Stimulated activated naive CD4-positive, alpha-beta T cell (primary cell): ENCODE measurements at places on chromosomes 5 and 9.

- no peak for DNase-seq
Measured at GRCh38 chr5:151038801-151039238, 18.4 kb downstream of the GPX3 start.

DNA sequence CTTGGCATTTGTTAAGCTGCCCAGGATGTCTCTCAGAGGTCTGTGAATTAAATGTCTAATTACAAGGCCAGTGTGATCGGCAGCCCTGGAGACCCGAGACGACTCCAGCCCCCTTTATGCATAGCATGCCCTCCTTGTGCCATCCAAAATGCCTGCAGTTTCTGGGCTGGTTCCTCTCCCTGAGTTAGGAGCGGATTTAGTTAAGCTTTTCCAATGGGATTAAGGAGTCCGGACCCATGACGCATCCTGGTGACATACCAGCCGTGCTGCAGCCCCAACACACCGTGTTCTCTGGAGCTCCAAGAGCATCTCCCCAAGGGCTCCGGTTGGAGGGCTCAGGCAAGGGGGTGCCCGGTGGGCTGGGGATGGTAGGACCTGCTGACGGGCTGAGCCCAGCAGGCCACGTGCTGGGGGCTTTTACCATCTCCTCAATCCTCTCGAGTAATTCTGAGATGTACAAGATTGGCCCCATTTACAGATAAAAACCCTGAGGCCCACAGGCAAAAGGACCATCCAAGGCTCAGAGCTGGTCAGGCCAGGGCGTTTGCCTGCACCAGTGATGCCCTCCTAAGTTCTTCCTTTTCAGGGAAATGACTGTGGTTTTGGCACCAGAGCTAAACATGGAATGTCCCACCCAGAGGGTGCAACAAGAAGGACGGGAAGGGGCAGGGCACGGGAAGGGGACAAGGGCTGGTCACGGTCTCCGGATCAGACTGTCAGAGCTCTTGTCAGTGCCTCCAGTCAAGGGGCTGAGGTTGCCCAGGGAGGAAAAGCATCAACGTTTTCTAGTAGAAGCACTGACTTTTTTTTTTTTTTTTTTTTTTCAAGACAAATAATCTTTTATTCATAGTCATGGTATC lies 82.6 kb upstream of the PHYKPL start:
- no peak for DNase-seq

GRCh38 chr5:57179262-57180200 lies 5.7 kb downstream of the GPBP1 start:
- no peak for DNase-seq

DNA sequence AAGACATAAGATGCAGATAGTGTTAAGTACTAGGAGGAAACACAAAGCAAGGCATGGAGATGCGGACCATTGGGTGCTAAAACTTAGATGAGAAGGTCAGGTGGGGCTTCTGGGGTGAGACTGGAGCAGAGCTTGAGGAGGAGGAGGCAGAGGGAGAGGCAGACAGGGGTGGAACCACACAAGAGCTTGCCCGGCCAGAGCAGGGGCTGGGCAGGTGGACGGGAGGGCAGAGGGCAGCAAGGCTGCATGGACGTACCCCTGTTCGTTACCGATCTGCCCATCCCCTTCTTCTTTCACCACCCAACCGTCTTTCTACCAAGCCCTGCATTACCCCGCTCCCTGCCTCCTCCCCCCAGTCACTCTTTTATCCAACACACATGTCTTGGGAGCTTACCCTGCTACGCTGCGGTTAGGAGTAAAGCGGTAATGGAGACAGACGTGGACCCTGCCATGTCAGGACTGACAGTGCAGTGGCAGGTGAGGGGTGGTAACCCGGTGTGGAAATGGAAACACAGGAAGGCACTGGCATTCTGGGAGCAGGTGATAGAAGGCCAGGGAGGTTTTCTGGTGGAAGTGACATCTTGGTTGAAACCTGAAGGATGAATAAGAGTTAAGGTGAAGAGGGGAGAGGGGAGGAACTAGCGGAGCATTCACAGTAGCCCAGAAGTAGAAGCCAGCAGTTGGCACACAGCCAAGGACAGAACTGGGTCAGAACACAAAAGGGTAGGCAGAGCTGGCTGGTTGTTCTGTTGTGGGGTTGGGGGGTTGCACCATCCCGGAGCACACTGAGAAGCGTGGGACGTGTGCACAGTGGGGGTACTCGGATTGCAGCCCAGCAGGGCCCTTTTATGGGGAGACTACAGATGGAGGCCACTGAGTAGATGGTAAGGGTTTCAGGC lies 167.2 kb downstream of the CACNA1B start:
- DNase-seq = no peak

GRCh38 chr9:109910671-109911518 lies 130.9 kb downstream of the PALM2AKAP2 start:
- DNase-seq = no peak

- DNase-seq = no peak
Measured at GRCh38 chr9:130020618-130021017, 22.4 kb downstream of the FNBP1 start.

DNA sequence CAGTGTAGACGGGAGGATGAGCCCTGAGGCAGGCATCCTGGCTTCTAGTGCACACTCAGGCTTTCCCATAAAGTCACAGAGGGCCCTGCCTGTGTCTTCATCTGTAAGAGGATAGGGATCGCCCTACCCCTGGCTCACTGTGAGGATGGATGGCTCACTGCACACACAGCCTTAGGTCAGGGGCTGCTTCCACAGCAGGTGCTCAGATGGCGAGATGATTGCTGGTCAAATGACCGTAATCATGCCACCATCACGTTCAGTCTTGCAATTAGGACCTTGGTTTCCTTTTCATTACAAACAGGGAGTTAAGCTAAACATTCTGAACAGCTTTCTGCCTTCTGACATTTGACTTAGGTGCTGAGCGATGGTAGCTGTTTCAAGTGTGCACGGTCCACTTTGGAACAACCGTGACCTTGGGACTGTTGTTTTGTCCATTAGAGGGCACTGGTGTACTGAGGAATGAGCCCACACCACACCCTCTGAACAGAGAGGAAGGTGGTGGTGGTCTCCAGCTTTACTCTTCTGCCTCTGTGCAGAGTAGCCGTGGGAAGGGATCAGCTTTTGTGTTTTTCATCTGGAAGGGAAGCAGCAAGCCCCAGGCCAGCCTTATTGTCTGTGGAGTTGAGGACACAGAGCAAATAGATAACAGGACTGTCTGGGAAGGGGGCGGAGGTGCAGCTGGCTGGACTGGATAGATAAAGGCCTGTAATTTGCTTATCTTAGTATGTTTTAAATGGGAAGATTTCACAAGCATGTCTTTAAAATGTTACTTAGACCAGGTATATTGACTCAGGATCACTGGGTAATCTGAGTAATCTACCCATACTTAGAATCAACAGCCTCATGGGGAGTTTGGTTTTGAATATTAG lies 183.1 kb downstream of the TRIO start:
- DNase-seq = no peak

DNA sequence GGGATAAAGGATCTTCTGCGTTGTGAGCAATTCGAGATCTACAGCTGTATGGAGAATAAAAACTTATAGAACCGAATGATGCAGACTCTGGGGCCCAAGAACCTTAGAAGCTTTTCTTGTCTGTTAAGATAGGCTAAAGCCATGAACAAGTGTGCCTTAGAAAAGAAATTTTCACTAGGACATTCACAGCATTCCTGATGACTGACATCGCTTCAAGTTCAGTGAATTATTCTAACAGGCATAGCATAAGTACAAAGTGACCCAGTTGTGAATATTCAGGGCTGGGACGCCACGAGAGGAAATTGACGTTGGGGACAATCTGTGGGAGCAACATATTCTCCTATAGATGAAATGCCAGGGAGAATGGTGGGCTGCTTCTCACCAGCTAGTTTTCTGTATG lies 32.0 kb upstream of the PANK3 start:
- DNase-seq = no peak

GRCh38 chr5:60147791-60148190 lies 254.3 kb upstream of the PDE4D start:
- DNase-seq = no peak

DNA sequence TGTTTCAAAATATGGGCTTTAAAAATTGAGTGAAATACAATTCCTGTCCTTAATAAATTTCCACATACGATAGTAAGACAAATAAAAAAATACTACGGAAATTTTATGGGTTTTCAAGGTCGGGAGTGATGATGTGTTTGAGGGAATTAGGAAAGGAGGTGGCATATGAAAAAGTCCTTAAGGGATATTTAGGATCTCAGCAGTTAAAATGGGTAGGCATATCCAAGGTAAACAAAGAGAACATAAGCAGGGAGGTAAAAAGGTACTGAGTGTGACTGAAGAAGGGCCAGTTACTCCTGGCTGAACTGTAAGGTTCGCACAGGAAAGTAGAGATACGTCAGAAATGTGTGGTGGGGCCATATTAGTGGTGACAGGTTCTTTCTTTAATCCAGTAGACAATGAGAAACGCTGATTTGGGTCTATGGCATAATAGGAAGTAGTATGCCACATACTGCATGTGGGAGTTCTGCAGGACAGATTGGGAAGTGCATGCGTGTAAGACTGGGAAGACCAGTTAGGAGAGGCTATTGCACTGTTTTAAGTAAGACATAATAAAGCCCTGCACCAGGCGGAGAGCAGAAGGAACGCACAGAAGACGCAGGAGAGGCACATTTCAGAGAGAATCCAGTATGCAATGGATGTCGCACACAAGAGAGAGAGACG lies 937 bp upstream of the HMGCR start:
- DNase-seq = no peak

- no peak for DNase-seq
Measured at GRCh38 chr9:100284247-100284646, 68.5 kb downstream of the TEX10 start.

- DNase-seq = no peak
Measured at GRCh38 chr5:55925181-55925580, 69.6 kb downstream of the IL6ST start.

- DNase-seq = no peak
Measured at GRCh38 chr9:92660266-92660665, 9.7 kb downstream of the IPPK start.

GRCh38 chr9:86069206-86069869 lies 30.0 kb downstream of the GOLM1 start:
- DNase-seq = no peak

- no peak for DNase-seq
Measured at GRCh38 chr5:170716396-170716795, 67.1 kb upstream of the GABRP start.

GRCh38 chr5:50463047-50463446 lies 22.0 kb upstream of the EMB start:
- DNase-seq = no peak

GRCh38 chr5:9498541-9499497 lies 47.1 kb downstream of the SEMA5A start:
- no peak for DNase-seq

- no peak for DNase-seq
Measured at GRCh38 chr9:121926351-121926801, 166.7 kb downstream of the TTLL11 start.

DNA sequence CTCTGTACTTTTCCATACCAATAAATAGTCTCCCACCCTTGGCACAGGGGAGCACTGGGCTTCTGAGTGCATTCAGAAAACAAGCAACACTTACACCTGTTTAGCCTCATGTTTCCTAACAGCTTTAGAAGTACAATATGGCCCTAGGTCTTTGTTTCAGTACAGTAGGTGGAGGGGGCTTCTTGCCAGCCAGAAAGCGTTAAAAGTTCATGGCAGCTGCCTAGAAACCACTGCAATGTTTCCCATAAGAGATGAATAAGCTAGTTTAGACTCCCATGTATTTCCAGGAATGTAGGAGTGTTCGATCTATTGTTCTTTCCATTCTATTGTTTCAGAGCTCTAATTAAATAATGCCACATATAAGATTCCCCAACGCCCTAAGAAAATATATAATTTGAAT lies 444.8 kb downstream of the ARHGEF28 start:
- DNase-seq = no peak

- no peak for DNase-seq
Measured at GRCh38 chr9:20333991-20334390, 288.3 kb downstream of the MLLT3 start.

DNA sequence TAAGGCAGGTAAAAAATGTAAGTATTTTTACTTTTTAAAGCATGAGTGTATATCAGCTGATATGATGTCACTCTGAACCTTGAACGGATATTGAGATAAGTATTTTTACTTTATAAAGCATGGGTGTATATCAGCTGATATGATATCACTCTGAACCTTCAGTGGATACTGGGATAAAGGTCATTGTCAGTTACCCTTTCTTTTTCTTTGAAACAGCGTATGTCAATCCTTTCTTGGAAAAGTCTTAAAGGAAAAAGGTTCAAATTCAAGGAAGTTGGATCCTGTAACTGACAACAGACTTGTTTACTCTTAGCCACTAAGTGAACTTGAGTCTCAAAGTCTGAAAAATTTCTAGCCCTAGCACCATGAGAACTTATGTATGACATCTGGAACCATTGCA lies 61.7 kb upstream of the IFNK start:
- no peak for DNase-seq

DNA sequence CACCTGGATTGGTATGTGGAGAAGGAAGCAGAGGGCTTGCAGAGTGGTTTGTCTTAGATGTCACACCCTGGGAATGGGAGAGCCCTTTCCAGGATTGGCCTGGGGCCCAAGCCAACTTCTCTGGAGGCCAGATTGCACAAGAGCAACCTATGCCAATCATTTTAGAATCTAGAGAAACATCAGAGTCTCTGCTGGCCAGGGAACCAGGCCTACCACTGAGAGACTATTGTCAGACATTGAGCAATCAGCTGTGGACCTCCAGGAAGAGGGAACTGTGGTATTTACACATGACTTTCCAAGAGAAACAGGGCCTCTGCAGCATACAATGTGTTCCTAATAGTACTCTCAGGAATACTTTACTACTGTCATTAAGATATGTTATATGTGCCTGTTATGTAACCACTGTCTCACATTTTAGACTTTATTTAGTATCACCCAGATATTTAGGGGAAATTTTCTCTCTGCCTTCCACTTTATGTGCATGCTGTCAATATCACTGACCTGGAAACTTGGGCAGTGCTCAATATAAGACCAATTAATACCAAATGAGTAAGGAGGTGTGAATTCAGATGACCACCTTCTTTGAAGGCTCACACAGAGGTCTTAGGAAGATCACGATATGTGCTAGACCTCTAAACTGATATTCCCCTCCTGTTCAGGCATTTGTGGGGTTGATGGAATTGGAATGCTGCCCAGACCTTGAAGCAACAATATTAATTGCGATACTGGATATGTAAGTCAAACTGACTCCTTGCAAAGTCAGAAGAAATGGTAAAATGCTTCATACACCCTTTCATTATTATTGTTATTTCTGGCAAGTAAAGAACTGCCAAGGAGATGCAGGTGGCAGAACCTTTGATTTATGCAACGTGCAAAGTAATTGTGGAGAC lies 20.5 kb upstream of the CCL28 start:
- DNase-seq = no peak

- DNase-seq = no peak
Measured at GRCh38 chr5:57325678-57326397, 152.0 kb downstream of the GPBP1 start.

DNA sequence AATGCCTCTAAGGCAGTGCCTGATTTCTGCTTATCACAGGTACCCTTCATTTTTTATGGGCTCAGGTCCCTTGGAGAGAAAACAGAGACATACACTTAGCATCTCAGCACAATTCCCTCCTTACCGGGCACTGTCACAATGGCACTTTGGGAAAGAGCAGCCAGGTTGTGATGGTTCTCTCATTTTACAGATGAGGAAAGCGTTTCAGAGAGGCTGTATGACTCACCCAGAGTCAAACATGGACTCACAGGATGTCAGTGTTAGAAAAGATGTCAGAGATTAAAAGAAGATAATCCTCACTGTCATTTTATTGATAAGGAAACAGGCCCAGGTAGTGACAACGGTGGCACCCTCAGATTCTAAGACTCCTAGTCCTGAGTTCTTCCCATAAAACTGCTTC lies 12.0 kb upstream of the SLC31A2 start:
- no peak for DNase-seq
